ENCODE measurements at places on chromosomes 5 and 9. TPM values are rescaled to one million over a fixed set of nuclear protein-coding genes. Genes with fewer than 3 reads are reported as not detected.

GRCh38 chr9:114837923-114838322 is 32.1 kb upstream of the TNFSF15 start:
- DNase-seq: peak; percentile 35

DNA sequence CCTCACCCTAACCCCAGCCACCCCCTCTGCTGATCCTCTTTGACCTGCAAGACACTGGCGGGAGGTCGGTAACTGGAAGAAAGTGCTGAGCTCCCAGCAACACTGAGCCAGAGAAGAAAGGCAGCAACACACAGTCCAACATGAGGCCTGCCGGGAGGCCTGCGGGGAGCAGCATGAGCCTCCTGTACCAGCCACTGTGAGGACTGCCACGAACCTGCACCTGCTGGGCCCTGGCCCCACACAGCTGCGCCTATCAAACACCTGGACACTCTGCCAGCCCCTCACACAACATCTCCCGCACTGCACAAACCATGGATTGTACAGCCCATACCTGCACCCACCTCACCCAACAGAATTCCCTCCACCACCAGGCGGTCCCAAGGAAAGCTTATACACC is 18.3 kb downstream of the CAMK2A start:
- DNase-seq: no peak

DNA sequence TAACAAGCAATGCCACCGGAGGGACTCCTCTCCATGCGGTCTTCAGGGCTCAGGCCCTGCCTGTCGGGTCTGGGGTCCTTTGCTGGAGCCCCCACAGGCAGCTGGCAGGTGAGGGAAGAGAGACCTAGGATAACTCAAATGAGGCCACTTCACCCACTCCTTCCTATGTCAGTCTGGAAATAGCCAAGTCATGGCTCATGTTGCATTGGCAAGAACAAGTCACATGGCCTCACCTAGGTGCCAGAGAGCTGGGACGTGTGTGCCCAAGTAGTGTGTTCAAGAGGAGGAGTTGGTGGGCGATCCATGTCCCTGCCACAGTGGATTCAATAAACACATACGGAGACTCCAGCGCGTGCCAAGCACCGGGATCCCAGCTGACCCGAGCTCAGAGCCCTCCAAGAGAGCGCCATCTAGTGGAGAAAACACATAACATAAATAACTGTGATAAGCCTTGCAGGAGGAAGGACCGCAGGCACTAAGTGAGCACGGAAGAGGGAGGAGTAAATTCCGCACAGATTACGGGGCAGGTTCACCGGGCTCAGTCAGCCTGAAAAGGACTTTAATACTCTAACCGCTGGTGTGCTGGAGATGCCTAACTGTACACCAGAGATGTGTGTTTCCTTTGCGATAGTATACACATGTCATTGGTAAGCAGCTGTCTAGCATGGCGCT is 580.8 kb downstream of the CCDC171 start:
- DNase-seq: peak; percentile 67

GRCh38 chr9:127916720-127917581 is at the start of gene ST6GALNAC4:
Gene ST6GALNAC4, minus strand, starts transcription at chr9:127917041. Its CDS starts 622 bp downstream, at chr9:127916419.
- no peak for DNase-seq

GRCh38 chr5:69485471-69485870 is 7.1 kb upstream of the OCLN start:
- DNase-seq: no peak

- DNase-seq: peak; percentile 22
Measured at GRCh38 chr9:89690334-89690912, 85.6 kb downstream of the GADD45G start.

- no peak for DNase-seq
Measured at GRCh38 chr5:392431-392988, 50.5 kb upstream of the EXOC3 start.

- DNase-seq: peak; percentile 73
Measured at GRCh38 chr5:173781816-173782670, 106.1 kb upstream of the CPEB4 start.

- no peak for DNase-seq
Measured at GRCh38 chr9:504921-505740, 290.5 kb downstream of the DOCK8 start.

GRCh38 chr5:73007051-73007450 is 51.2 kb downstream of the FCHO2 start:
- DNase-seq: no peak

DNA sequence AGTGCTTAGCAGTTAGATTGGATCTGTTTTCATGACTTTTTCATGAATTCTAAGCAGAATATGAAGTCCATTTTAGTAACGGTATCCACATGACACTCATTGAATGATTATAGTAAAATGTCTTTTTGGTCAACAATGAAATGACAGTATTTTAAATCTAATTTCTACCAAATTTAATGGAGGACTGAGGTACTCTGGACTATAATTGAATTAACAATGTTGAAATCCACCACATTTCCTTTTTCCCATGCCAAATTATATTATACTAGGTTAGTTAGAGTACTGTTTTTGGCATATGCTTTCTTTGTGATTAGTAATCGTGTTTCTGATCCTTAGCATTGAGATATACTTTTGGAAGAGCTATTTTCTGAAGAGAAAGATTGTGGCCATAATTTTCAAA is 40.6 kb downstream of the CDC42SE2 start:
- DNase-seq: no peak

- DNase-seq: no peak
Measured at GRCh38 chr9:1051584-1052275, 1.6 kb downstream of the DMRT2 start.

DNA sequence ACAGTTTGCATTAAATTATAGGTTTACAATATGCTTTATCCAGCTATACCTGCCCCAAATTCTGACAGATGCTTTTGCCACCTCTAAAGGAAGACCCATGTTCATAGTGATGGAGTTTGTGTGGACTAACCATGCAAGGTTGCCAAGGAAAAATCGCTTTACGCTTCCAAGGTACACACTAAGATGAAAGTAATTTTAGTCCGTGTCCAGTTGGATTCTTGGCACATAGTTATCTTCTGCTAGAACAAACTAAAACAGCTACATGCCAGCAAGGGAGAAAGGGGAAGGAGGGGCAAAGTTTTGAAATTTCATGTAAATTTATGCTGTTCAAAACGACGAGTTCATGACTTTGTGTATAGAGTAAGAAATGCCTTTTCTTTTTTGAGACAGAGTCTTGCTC is 41.0 kb downstream of the FXN start:
- DNase-seq: no peak

DNA sequence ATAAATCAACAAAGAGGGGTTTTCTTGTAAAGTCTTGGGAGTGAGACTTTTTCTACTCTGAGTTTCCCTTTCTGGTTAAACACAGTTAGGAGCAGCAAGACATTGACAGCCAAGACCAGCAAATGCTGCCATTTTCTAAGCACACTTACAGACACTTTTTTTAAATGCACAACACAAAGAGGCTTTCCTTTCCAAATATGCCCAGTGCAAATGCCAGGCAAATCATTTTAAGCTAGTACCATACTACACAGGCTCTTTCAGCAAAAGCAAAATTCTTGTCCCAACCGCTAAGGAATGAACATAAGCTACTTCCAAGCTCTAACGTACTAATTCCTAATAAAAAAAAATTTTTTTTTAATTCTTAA is 68.2 kb downstream of the DENND1A start:
- no peak for DNase-seq

DNA sequence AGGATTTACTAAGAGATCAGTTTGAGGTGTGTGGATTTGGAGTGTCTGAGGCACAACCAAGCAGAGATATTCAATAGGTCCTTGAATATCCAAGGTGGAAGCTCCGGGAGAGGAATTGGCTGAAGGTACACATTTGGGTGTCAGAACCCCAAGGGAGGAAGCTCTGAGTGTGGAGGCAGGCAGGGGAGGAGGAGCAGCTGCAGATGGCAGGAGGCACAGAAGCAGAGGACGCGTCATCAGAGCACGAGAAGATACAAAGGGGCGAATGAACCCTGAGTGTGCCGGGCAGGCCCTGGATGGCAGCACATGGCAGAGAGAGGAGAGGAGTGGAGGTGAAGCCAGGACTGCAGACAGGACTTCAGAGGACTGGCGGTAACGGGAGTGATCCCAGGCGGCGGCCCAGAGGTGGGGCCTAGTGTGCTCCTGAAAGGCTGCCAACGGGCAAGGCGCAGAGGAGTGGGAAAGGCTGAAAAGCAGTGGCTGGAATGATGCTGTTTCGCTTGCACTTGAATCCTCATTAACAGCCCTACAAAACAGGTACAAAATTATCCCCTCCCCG is 179.8 kb downstream of the FANCC start:
- DNase-seq: no peak

- DNase-seq: no peak
Measured at GRCh38 chr9:107991581-107991980, 502.0 kb upstream of the KLF4 start.

DNA sequence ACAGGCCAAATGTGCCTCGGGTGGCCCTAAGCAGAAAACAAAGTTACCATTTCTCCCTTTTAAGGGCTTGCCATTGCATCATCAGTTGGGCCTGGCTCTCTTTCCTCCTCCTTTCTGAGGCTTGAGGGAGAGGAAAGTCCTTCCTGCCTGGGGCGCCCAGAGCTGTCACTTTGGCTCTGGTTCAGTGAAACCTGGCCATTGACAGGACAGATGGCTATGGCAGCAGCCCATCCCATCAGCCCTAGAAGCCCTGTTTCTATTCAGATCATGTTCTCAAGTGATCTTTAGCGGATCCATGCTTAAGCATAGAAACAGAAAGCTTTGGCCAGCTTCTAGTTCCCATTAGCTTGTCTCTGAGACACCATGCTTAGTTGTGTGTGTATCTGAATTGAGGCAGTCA is 293.4 kb downstream of the YTHDC2 start:
- no peak for DNase-seq

- no peak for DNase-seq
Measured at GRCh38 chr5:179991106-179991505, 80.5 kb downstream of the RNF130 start.

GRCh38 chr9:36902861-36903524 is 131.1 kb downstream of the PAX5 start:
- DNase-seq: no peak

- DNase-seq: no peak
Measured at GRCh38 chr9:109037946-109038715, 24.8 kb upstream of the CTNNAL1 start.

GRCh38 chr9:86943201-86944113 is 3.8 kb downstream of the GAS1 start:
- no peak for DNase-seq

GRCh38 chr5:60687927-60688720 is 11.8 kb downstream of the DEPDC1B start:
- DNase-seq: no peak

GRCh38 chr5:100823812-100824211 is 79.3 kb downstream of the ST8SIA4 start:
- DNase-seq: no peak

DNA sequence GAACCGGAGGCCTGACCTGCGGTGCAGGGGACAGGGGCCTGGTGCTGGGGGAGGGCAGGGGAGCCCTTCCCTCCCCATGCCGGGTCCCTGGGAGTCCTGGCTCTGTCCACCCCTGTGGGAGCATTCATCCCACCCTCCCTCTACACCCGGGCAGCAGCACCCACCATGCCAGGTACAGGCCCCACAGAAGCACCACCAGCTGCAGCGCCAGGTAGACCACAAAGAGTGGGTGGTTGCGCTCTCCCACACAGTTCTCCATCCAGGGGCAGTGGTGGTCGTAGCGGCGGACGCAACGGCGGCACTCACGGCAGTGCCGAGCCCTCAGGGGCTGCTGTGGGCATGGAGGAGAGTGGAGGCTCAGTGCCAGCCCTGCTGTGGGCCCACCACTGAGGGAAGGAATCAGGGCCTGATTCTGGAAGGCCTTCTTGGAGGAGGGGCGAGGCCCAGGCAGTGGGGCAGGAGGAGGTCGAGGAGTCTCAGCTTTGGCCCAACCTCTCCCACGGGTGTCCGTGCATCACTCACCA is 2.4 kb downstream of the ZDHHC12 start:
- DNase-seq: no peak

DNA sequence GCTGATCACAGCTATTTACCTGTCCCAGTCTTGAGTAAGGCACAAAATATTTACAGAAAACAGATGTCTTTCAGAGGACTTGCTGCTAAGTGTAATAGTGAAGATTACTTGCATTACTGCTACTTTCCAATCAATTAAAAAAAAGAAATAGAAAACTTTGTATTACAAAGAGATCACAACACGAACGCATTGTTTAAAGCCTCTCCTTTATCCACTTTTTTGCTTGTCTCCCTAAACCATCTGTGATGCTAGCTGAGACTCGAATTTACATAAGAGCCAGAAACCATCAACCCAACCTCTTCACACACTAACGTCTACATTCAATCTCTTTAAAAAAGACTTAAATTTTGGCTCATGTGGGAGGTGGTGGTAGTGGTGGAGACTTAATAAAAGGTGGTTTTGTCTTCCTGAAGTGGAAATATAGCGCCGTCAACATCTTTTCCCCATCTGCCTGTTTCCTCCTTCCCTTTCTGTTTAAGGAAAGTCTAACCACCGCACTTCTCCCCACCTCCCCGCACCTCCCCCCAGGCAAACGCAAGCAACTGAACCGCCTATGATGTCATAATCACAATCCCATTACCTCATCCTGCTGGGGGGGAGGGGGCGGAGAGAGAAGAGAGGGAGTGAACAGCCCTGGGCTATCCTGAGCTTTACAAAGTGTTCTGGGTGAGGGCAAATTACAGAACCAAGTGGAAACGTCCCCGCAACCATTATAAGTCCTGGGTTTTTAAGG is 948 bp upstream of the FAM53C start:
- DNase-seq: no peak

DNA sequence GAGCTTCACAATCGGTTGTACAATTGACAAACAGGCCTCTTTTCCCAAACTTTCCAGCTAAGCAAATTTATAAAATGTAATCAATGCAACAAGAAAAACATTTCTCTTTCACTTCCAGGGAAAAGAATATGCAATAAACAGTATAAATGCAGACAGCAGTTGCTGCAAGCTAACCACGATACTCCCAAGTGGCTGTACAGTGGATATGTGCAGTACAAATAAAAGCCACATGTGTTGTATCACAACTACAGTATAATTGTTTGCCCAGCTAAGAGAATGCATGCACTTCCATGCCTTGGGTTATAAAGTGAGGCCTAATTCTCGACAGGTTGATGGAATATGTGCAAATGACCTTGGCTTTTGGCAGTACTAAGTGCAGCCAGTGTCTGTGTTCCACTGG is 16.7 kb upstream of the PDCL start:
- no peak for DNase-seq

GRCh38 chr5:1951165-1951816 is 68.6 kb upstream of the IRX4 start:
- no peak for DNase-seq

The CWC27 gene
- 17.6 TPM for total RNA-seq

The RNF130 gene
- total RNA-seq: 36.6 TPM

The SAXO1 gene
- total RNA-seq: not detected

The MAST4 gene
- total RNA-seq: 17.3 TPM

The SLC46A2 gene
- total RNA-seq: not detected

The TLE1 gene
- total RNA-seq: 124 TPM

The BHMT2 gene
- 3.8 TPM for total RNA-seq

The ECM2 gene
- total RNA-seq: not detected

The GPR151 gene
- not detected for total RNA-seq

The CXCL14 gene
- total RNA-seq: 0.06 TPM

The DRD1 gene
- total RNA-seq: not detected

The PCAT7 gene
- not detected for total RNA-seq

The FAXDC2 gene
- 0.52 TPM for total RNA-seq

The ABO gene
- total RNA-seq: 0.65 TPM

The PCDHB16 gene
- under 0.01 TPM for total RNA-seq

The SLC25A2 gene
- total RNA-seq: 0.29 TPM

The HSPA5 gene
- 241 TPM for total RNA-seq

The ZNF622 gene
- total RNA-seq: 47.2 TPM

The C9orf50 gene
- total RNA-seq: not detected

The CCL28 gene
- total RNA-seq: 6.2 TPM

Data from epithelial cell of proximal tubule (primary cell).